ENCODE measurements at places on chromosomes 7 and 10.

DNA sequence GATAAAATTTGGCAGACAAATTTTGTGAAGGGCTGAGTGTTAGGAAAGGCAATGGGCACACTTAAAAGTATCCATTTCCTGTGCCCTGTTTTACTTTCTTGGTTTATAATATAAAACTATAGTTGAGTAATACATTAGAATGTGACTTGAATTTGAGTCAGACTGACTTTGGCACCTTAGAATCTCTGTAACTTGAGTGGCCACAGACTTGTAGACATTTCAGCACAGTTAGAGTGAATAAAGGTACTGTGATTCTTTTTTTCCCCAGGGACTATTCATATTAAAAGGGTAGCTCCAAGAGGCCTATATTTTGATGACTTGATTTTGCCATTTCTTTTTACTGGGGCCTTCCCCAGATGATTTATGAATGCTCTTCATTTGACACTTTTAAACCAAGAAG lies 22.4 kb downstream of the GBF1 start:
- DNase-seq, result no peak

DNA sequence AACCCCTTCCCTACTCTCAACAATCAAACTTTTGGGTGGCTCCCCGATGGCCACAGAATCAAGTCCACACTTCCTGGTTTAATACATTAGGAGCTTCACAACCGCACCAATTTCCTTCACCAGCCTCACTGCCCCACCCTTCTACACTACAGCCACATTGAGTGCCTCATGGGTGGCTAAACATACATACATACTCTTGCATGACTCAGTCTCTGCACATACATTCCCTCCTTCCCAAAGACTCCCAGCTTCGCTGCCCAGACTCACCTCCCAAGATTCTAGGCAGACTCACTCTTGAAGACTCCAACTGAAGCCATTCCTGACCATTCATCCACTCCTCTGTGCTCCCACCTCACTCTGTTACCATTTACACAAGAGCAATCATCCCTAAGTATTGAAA lies 15.9 kb downstream of the VPS41 start:
- no peak for DNase-seq

DNA sequence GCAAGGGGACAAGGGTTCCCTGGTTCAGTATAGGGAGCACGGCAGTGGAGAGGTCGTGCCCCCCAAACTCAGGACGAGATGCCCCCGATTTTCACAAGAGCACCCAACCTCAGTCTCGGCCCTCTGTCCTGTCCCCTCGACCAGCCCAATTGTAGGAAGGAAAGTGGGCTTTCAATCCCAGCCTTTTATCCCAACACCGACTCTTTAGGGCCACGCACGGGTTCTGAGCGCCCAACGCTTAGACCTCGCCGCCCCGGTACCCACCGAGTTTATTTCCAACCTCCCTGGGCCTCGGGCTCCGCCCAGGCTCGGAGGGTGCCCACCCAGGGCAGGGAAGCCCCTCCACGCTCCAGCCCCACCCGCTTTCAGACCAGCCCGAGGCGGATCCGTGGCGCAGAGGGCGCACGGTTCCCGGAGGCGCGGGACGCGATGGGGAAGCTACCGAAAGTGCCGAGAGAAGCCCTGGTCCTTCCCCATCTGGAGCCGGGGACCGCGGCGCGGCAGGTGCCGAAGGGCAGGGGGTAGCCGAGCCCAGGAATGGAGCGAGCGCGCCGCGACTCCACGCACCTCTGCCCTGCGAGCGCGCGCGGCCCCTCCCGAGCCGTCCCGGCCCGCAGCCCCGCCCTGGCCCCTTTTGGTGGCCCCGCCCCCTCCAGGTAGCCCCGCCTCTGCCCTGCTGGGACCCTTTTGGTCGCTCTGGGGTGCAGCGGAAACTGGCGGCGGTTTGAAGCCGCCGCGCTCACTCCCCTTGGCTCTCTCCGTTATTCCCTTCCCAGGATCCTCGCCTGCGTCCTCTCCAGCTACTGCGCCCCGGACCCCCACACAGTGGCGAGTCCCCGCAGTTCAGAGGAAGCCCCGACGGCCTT lies 20.4 kb downstream of the GRID2IP start:
- DNase-seq, result peak; percentile 68

GRCh38 chr10:50536617-50537240 lies 87.0 kb downstream of the SGMS1 start:
- no peak for DNase-seq

- DNase-seq, result no peak
Measured at GRCh38 chr7:150665896-150666295, 19.6 kb upstream of the GIMAP2 start.

DNA sequence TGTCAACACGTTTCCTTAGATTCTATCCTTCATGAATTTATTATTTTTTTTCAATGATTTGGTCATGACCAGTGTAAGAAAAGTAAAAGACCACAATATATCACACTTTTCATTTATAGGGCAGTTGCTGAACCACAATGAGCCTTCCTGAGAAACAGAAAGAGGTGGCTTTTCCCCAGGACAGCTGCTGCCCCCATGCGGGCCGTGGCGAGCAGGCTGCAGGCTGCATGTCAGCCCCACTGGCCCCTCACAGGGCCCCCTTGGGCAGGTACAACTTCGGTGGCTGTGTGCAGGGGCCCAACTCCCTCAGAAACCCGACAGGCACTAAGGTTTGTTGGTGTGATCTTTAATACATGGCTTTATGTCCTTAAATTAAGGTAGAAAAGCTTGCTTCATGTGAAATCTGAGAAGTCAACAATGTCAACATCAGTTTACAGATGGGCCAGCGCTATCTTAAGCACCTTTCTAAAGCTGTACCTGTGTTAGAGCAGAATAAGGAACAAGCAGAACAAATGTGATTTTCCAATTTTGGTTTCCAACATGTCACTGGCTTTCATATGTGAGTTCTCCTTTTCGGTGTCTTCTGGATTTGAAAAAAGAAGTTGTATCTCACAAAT lies 10.6 kb downstream of the BEND7 start:
- DNase-seq, result no peak

GRCh38 chr10:118444069-118444468 lies 101.9 kb upstream of the FAM204A start:
- no peak for DNase-seq

DNA sequence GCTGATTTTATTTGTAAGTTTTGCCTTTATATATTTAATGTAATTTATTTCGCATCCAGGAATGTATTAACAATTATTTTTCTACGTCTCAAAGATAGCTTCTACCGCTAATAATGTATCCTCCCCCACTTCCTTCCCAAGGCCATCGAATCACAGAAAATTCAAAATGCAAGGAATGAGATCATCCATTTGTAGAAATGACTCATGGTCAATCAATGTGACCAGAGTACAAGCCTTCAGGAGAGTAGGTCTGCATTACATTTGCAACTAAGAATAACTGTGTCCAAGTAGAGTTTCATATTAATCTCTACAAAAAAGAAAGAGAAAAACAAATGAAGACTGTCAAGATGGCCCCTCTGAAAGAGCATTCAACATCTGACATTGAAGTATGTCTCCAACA lies 205.9 kb upstream of the PHF14 start:
- no peak for DNase-seq

GRCh38 chr7:88115816-88116215 lies 104.0 kb downstream of the SRI start:
- DNase-seq, result no peak

- DNase-seq, result no peak
Measured at GRCh38 chr7:75870557-75871161, 8.2 kb upstream of the RHBDD2 start.

DNA sequence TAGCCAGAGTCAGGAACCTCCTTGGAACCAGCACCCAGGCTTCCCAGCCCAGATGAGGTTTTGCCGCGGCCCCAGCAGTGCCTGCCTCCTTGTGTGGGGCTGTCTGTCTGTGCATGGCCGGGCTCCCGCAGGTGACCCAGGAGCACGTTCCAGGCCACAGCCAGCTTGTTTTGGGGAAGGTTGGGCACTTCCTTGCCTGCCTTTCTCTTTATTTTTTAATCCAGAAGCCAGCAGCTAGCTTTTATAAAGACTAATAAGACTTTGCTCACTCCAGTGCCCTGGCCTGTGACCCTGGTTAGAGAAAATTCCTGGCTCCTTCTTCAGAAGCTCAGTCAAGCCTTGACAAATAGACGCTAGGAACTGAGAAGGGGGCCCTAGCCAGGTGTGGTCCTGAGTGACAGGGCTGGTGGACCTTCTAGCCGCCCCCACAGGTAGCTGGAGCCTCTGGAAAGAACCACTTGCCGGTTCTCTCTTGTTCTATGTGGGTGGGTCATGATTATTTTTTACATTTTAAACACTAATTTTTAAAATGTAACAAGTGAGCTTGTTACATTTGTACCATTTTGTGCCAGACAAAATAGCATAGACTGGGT lies 837 bp downstream of the SLC29A3 start:
- no peak for DNase-seq

DNA sequence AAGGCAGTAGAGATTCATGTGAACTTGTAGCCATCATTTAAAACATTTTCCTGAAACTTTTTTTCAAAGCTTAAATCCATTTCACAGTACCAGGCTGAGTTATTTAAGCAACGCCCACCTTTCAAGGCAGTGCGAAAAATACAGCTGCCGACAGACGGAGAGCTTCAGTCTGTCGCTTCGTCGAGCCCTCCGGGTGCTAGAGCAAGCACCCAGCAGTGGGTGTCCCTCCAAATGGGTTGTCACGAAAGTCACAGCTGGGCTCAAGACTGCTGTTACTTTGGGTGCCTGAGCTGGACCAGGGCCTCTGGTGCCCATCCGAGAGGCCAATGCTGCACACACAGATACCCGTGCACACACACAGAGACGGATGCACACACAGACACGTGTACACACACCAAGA lies 135.6 kb downstream of the TCERG1L start:
- DNase-seq, result no peak

GRCh38 chr7:25069900-25070443 lies 55.1 kb downstream of the CYCS start:
- DNase-seq, result peak; percentile 61

GRCh38 chr10:15802375-15802949 lies 57.8 kb downstream of the MINDY3 start:
- DNase-seq, result no peak

GRCh38 chr10:63724922-63725321 lies 203.7 kb downstream of the REEP3 start:
- no peak for DNase-seq

DNA sequence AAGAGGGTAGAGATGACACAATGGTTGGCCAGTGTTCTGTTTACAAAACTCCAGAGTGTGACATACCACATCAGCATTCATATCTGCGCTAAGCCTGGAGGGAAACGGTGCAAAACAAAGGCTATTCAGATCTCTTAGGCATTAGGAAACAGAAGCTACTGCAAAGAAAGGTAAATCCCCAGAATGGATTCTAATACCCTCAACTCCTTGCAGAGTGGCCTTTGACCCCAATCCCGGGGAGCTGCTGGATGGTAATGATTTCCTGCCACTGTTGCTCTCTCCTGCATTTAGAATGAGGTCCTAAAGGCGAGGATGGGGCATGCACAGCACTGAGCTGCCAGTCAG lies 65.2 kb downstream of the AOAH start:
- no peak for DNase-seq

DNA sequence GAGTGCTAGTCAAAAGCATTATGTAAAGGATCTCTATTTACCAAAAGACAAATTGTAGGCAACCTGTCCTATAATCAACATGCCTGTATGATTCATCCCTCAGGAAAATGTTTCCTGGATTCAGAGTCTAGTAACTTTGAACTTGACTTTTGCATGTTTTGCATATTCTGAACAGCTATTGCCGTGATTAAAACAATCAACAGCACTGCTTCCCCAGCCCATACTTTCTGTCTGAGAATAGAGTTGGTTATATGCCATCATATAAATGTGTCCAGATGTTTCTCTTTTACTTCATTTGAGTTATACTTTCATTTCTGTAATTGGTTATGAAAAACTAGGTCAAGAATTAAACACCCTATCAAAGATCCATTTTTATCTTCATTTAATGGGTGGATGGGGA lies 83.5 kb downstream of the ZMYND11 start:
- DNase-seq, result no peak

DNA sequence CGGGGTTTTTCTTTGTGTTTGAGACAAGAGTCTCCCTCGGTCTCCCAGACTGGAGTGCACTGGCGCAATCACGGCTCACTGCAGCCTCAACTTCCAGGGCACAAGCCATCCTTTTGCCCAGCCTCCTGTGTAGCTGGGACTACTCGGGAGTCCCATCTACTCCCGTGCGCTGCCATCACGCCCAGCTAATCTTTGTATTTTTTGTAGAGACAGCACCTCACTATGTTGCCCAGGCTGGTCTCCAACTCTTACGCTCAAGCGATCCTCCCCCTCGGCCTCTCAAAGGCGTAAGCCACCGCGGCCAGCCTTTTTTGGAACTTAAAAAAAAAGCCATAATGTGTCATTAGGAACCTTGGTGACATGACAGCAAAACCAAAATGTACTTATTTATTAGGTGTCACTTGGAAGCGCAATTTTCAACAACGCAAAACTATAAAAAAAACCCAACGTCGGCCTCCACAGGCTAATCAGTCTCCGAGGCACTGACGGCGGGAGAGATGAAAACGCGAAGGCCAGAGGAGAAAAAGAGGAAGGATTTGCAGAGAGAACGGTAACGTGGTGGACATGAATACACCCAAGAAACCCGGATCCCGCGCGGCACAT lies 911 bp upstream of the HNRNPH3 start:
- DNase-seq, result no peak

DNA sequence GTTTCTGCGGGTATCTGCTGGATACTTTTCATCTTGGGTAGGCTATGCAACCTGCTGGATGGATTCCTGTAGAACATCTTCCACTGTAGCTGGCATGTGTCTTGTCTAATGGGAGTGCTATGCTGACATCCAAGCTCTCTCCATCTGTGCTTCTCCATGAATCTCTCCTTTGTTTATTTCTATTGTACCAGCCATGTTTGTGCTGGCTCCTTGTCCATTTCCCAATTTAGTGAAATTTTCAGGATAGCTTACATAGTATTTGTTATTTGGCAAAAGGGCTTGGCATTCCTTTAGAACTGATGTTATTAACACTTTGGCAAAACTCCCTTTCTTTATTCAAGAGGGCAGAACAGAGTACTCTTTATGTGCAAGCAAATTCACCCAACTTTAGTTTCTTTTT lies 198.0 kb downstream of the CSTF2T start:
- no peak for DNase-seq

GRCh38 chr10:60810437-60811182 lies 32.3 kb downstream of the CDK1 start:
- DNase-seq, result no peak

- DNase-seq, result no peak
Measured at GRCh38 chr7:36155811-36156361, 2.8 kb downstream of the EEPD1 start.

DNA sequence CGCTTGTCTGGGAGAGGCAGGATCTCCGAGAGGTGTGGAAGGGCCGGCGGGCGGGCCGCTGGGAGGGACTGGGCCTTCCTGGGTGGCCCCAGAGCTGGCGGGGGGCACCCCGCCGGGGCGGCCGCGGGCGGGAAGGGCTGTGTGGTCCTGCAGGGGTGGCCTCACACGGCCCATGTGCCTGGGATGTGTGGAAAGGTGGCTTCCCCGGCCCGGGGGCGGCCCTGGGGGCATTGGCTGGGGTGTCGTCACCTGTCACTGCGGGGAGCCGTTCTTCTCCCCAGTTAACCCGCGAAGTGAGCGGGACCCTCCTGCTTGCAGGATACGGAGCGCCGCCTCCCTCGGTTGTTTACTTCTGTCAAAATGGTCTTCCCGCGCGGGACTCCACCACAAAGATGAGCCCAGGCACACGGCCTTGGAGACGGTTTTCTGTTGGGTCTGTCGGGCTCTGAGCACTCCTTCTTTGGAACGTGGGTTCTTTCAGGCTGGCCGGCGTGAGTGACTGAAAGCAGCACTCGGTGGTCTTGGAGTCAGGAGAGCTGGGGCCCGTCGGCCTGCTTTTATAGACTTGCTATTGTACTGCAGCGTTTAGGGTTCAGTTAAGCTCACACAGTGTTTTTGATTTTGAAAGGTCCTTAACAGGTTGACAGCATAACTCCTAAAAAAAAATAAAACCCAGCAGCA lies 700 bp downstream of the SMC3 start:
- no peak for DNase-seq

- DNase-seq, result no peak
Measured at GRCh38 chr10:25061125-25061524, 44.7 kb downstream of the THNSL1 start.
